ENCODE measurements at places on chromosomes 2 and 18.

GRCh38 chr2:1649103-1650084, 94.9 kb downstream of the PXDN start:
- DNase-seq: no peak

GRCh38 chr2:126664639-126665038, 8.7 kb downstream of the GYPC start:
- no peak for DNase-seq

GRCh38 chr18:8242151-8242696, 367.0 kb upstream of the RAB12 start:
- no peak for DNase-seq

DNA sequence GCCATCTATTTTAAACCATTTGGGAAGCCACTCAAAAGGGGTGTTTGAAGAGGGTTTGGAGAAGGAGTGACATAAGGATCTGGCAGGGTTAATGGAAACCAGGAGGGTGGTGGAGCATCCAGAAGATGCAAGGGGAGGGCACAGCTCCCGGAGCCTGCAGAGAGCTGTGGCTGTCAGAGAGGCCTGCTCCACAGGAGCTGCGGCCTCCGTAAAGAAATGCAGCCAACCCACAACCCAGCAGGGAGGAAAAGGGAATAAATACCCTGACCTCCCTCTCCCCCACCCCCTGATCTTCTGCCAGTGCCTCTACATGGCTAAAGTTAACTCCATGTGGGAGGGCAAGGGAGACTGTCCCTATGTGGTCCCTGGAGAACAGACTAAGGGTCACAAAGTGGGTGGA, 567.1 kb upstream of the POU3F3 start:
- DNase-seq: no peak

DNA sequence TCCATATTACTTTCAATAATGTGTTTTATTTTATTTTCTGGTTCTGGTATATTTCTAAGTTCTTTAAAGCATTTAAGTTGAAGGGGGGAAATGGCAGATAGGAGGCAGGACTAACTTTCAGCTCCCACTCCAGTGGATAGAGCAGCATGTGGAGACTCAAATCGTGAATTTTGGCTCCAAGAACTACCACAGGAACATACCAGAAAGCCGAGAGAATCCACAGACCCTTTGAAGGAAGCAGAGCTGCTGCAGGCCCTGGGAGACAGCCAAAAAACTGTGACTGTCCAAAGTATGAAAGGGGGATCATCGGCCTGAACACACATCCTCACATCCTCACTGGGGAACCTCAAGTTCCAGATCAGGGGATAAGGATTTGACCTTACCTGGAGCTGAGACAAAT, 207.6 kb upstream of the VWC2L start:
- DNase-seq: no peak

- no peak for DNase-seq
Measured at GRCh38 chr2:205662206-205662965, 19.9 kb upstream of the NRP2 start.

GRCh38 chr2:58063641-58064040, 17.0 kb downstream of the VRK2 start:
- DNase-seq: no peak

DNA sequence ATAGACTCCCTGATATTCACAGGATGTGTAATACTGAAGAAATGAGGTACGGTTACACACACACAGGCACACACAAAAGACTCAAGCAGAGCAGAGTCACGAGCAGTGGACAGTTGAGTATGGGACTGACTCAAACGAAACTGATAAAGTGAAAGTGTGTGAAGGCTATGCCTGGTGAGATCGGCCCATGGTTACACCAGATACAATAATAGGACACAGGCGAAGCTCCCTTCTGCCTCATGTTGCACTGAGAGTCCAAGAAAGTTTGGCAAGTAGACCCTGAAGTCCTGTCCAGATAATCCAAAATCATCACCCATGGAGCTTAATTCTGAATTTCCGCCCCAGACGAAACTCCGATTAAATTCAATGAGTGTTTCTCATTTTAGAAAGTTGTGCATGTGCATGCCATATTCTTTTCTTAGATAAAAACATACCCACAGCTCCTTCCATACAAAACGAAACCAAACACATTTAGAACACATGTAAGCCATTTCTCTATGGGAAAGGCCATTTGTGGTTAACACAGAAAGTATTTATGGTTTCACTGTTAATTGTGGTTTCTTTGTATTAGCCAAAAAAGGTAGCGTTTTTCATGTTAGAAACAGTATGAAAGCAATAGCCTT, 567.6 kb downstream of the PLCL1 start:
- DNase-seq: no peak

- no peak for DNase-seq
Measured at GRCh38 chr2:28134262-28134812, 243.8 kb downstream of the BABAM2 start.

DNA sequence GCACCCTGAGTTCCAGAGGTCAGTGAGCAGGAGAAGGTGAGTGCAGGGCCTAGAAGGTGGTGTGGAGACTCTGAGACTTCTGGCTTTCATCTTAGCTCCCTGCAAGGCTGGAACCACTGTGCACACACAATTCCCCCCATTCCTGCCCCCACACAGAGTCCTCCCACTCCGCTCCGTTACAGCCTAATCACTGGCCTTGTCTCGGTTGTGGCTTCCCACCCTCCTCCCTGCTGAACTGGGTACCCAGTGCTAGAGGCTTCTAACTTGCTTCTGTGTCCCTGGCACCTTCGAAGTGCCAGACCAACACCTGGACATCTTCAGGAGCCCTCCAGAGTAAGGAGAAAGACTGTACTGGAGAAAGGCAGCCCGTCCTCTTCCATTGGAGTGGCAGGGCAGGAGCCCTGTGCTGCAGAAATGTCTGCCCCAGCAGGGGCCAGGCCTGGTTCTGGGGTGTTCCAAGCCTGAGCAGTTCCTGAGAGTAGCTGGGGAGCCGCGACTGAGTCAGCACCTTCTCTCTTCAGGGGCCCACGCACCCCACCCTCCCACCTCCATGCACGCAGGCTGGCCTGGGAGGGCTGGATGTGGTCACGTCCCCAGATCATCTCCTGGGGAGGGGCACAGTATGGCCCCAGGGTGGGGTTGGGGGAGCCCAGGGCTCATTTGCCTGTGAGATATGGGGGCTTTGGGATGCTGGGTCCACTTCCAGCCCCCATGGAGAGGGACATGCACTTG, 23.4 kb downstream of the CROCC2 start:
- DNase-seq: no peak

DNA sequence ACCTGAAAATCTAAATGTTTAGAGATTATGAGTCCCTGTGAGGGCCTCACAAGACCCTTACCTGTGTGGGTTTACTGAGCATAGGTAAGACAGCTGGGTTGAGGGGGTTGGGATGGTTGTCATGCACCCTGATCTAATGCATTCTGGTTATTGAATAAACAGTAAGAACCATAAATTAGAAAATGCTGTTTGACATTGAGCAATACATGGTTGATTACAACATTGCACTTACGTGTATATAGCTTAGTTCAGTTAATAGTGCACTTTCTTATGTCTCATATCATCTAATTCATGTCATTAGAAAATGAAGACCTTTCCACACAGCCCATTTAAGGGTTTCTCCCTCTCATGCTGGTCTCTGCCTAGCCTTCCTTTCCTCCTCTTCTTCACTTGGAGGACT, 253.5 kb upstream of the ATP5MC3 start:
- DNase-seq: no peak

DNA sequence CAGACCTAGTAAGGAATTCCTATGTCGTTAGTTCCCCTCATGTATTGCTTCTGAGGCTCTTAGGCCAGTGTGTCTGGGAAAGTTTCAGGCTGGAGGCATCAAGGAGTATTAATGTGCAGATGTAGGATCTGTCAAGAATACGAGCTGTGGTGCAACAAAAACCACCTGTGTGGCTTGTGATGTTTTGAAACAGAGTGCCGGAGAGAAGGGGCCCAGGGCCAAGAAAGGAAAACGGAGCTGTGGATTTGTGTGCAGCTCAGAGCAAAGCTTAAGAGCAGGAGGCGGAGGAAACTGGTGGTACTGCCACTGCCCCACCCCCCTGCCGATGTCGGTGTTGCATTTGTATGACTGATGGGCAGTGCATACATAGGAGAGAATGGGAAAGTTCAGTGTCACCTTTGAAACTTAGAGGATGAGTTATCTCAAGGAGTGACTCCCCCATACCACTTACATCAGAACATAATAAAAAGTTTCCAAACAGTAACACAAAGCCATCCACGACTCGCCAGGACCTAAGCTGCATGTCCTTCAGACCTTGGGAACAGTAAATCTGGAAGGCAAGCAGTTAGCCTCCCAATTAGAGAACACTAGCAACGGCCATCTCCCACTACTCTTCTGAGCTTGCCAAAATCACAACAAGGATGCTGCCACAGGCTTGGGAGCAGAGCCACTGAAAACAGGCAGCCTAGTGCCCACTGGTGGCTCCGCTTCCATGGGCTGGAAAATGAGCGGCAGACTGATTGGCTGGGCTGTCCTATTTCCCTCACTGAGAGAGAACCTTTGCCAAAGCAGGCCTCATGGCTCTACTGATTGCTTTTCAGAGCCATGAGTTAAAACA, 152.7 kb upstream of the NT5C1B start:
- DNase-seq: no peak

- DNase-seq: no peak
Measured at GRCh38 chr2:169659320-169659719, 34.9 kb downstream of the CFAP210 start.

GRCh38 chr18:44723411-44723810, 42.7 kb downstream of the SETBP1 start:
- no peak for DNase-seq

DNA sequence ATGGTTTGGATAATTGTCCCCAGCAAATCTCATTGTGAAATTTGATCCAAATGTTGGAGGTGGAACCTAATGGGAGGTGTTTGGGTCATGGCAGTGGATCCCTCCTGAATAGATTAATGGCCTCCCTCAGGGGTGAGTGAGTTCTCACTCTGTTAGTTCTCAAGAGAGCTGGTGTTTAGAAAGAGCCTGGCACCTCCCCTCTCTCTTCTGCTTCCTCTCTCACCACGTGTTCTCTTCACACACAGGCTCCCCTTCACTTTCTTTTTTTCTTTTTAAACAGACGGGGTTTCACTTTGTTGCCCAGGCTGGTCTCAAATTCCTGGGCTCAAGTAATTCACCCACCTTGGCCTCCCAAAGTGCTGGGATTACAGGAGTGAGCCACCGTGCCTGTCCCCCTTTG, 111.6 kb upstream of the LTBP1 start:
- no peak for DNase-seq

DNA sequence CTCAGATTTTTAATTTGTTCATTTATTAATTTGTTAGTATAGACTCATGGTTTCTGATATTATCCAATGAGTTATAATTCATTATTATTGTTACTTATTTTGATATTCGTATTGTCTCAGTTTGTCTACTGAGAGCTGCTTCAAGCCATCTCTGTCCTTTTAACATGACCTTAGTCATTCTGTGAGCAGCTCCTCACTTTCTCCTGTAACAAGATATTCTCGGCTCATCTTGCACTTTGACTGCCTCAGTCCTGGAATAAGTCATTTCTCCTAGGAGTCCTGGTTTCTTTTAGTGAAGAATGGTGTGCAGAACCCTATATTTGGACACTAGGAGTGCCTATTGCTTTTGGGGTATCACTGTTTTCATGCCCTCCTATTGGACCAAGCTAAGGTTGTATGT, 13.2 kb downstream of the ASB1 start:
- DNase-seq: no peak

DNA sequence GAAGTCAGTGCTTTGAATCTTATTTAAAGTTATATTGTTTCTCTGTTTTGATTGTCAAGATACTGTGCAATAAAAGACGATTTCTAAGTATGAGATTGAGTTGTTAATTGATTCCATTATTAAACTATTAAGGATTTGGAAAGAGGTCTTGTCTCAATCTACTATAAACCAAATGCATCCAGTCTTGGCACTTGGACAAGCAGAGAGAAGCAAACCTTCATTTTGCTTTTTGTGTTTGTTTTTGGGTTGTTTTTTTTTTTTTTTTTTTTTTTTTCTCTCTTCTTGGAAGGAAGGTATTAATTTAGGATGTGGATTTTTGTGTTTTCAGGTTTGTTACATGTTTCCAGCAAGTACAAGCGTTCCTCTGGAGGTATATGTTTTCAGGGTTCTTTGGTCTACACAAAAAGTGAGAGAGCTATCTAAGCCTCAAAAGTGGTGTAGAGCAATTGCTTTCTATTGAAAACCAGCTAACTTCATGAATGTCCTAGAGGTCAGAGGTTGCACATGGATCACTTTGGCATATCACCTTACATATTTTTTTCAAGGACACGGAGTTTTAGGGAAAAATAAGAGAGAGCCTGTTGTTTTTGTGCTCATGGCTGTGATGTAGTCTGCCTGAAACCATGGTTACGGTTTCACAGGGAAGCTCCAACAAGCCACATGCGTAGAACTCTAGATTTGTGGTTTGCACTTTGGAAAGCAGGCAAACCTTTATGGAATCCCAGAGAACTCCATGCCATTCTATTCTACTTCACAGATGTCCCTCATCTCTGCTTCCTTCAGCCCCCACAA, 1.8 kb downstream of the PRKCE start:
- DNase-seq: no peak

GRCh38 chr2:205527801-205528200, 154.5 kb upstream of the NRP2 start:
- no peak for DNase-seq

DNA sequence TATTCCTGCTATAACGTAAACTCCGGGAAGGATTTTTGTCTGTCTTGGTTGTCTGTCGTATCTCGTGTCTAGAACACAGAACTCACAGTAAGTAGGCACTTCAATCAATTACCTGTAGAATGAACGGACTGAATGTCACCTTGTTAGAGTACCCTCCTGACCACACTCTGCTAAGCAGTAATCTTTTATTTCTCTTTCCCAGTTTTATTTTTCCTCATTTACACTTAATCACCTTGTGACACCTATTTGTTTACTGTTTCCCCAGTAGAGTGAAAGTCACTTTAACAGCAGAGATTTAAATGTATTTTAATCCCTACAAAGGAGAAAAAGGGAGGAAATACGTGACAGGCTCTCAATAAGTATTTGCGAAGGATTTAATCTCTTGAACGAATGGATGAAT, 514 bp upstream of the EPB41L5 start:
- DNase-seq: no peak

GRCh38 chr2:23330214-23330613, 54.8 kb upstream of the KLHL29 start:
- DNase-seq: no peak

DNA sequence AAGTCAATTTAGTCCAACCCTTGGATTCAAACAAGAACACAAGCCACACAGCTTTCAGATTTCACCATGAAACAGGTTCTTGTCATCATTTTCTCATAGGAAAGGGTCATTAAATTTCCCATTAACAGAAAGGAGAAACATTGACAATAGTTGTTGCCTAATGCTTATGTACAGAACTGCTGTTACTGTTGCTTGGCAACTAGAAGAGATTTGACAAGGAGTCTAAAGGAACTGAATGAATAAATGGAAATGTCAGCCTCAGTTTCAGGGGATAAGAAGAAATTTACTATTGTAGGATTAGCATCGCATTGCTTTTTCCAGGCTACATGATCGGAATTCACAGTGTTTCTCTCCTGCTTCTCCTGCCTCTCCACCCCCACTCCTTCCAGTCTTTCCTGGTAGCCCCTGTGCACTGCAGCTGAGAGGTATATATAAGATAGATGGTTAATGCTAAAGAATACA, 90.3 kb downstream of the SPATS2L start:
- no peak for DNase-seq

GRCh38 chr2:190519975-190520767, 14.4 kb downstream of the NEMP2 start:
- no peak for DNase-seq

GRCh38 chr2:183222751-183223150, 98.5 kb downstream of the NUP35 start:
- DNase-seq: no peak

Measured in stimulated activated CD8-positive, alpha-beta memory T cell treated with anti-CD3 and anti-CD28 coated beads, Interleukin-7, amount 100 ng/mL, for 1 hour (primary cell).